Activated CD4-positive, alpha-beta T cell treated with anti-CD3 and anti-CD28 coated beads for 36 hours (primary cell): ENCODE measurements at places on chromosomes 13 and 19.

DNA sequence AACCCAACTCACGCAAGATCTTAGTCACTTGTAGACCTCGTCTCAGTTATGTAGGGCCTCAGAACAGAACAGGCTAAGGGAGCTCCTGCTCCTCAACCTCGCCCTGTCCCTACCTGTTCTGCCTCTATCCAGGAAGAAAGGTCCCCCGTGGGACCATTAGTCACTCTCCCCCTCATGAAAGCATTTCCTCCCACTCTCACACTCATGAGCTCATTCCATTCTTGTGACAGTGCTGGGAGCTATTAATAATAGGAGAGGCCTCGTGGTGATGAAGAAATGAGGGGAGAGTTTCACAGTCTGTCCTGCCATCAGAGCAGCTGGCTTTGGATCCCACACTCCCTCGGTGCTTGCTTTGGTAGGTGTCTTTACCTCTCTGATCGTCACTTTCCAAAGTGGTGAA lies 10.2 kb downstream of the PPP2R1A start:
- no peak for DNase-seq

- no peak for DNase-seq
Measured at GRCh38 chr13:114272977-114273376, 8.4 kb upstream of the UPF3A start.

DNA sequence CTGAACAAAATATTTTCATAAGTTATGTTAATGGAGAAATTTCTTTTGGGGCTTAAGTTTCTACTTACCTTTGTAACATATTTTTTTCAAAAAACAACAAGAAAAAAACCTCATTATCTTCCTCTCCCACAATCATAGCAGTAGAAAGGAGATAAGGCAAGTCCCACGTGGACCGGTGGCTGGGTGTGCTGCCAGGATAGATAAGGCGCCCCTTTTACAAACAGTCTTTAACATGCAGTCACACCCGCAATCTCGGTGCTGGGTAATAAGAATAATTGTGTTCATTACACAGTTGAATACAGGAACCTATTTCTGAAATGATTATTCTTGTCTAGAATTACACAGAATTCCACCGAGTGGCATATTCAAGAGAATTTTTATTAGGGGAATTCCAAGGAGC lies 1202.3 kb downstream of the UQCRFS1 start:
- no peak for DNase-seq

DNA sequence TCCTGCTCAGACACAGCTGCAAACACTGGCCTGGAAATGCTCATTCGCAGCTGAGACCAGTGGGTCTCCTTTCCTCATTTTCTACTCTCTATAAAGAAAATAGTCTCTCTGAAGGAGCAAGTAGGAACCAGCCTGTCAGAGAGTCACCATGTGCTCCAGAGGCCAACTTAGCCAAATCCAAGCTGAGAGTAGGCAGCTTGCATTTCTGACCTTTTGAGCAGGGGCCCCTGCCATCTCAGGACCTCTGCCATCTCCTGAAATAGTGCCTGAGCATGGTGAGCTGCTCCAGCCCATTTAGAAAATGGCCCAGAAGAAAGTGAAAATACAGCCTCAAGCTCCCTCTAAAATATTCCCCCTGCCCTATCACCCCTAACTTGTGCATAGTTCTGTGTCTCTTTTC lies 95.6 kb downstream of the STOML3 start:
- no peak for DNase-seq

GRCh38 chr13:24625331-24625731 lies 54.9 kb upstream of the ATP12A start:
- no peak for DNase-seq

- no peak for DNase-seq
Measured at GRCh38 chr13:34076319-34076718, 258.4 kb downstream of the RFC3 start.

GRCh38 chr13:39599842-39600241 lies 3.2 kb downstream of the LHFPL6 start:
- no peak for DNase-seq

- DNase-seq, result peak; percentile 54
Measured at GRCh38 chr19:2123682-2124387, 27.1 kb downstream of the IZUMO4 start.

DNA sequence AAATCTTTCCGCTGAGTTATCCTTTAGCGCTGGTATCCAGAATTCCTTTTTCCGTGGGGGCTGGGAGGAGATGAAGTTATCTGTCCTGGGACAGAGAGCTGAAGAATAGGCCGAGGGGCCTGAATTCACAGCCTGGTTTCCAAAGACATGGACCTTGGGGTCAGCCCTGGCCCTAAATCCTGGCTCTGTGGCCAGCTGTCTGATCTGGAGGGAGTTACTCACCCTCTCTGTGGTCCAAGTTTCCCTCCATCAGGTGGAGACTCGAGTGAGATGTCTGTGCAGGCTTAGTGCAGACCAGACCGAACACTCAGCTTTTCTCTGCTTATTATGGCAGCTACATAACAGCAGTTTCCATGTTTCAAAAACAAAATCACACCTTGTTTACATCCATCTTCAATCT lies 59.6 kb downstream of the CDADC1 start:
- no peak for DNase-seq

- no peak for DNase-seq
Measured at GRCh38 chr19:15123900-15124299, 16.7 kb downstream of the SYDE1 start.

- peak; percentile 56 for DNase-seq
Measured at GRCh38 chr19:29771708-29772414, 39.9 kb upstream of the CCNE1 start.

DNA sequence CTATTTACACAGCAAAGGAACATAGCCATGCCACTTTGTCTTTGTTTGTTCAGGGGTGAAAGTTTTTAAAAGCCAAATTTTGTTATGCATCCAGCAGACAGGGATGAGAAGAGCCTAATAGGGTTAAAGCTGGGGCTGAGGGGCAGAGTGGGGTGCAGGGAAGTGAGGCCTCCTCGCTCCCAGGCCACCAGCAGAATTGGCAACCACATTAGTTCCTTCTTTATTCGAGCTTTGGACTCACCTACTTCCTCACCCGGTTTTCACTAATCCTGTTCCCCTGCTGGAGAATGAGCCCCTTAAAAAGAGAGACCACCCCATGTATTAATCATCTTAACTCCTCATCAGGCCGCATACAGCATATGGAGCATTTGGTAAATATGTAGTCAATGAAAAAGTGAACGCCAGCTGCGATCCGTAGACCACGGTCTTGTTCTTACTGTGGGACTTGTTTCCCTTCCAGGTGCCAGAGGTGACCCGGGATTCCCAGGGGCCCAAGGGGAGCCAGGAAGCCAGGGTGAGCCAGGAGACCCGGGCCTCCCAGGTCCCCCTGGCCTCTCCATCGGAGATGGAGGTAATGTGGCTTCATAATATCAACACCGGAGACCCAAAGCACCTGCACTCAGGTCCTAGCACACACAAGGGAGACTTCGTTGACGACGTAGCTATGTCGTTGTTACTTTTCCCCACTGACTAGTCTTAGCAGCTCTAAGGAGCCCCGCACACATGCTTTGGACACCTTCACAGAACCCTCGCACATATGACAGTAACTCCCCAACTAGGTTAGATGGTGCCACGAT lies 112.1 kb downstream of the RAB20 start:
- DNase-seq, result no peak

DNA sequence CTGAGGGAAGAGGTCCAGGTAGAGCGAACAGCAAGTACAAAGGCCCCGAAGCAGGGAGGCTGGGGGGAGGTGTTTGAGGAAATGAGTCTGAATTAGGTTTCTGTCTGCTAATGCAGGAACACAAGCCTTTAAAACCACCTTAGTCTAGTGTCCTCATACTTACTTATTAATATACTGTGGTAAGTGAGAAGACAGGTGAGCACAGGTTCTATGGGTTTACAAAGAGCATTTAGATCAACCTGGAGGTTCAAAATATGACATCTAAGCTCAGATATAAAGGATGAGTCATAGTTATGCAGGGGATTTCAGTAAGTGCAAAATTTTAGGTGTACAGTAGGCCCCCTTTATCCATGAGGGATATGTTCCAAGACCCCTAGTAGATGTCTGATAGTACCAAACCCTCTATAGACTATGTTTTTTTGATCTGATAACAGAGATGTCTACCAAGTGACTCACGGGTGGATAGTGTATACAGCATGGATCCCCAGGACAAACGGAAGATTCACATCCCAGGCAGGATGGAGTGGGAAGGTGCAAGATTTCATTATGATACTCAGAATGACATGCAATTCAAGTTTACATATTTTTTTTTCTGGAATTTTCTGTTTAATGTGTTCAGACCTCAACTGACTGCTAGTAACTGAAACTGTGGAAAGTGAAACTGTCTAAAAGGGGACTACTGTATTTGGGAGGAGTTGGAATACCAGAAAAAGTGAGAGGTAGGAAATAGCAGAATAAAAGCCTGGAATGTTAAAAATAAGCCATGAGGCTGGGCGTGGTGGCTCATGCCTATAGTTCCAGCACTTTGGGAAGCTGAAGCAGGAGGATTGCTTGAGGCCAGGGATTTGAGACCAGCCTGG lies 18.2 kb upstream of the MED4 start:
- DNase-seq, result no peak

- DNase-seq, result no peak
Measured at GRCh38 chr19:35011737-35012682, 11.9 kb downstream of the GRAMD1A start.

GRCh38 chr19:48970923-48971395 lies 5.8 kb downstream of the FTL start:
- DNase-seq, result peak; percentile 91

DNA sequence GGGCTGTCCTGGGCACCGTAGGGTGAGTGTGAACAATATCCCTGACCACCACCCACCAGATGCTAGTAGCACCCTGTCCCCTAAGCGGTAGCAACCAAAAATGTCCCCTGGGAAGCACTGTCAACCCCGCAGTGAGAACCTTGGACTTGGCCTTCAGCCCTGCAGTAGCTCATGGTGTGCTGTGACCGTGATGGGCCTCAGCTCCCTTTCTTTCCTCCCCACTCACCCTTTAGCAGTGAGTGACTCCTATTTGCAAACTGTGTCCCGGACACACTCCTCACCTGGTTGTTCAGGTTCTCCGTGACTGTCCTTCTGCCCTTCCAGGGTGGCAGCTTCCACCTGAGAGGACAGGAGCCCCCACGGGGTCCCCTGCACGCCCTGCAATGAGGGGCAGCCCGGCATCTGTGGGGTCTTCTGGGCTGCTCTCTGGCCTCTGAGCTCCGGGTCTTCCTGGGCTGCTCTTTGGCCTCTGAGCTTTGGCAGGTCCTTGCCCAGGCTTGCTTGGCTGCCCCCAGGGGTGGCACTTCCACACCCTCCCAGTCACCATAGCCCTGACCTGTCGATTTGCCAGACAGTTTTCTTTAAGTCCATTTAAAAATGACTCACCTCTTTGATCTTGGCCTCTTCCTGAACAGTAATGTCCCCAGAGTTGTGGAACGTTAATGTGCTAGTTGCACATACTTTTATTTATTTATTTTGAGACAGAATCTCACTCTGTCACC lies 3.8 kb downstream of the KDM4B start:
- DNase-seq, result no peak

- no peak for DNase-seq
Measured at GRCh38 chr13:50592412-50593155, 250.9 kb downstream of the DLEU7 start.

GRCh38 chr13:28340272-28340793 lies 154.6 kb downstream of the FLT1 start:
- no peak for DNase-seq

GRCh38 chr19:51564791-51565190 lies 6.3 kb upstream of the ZNF175 start:
- no peak for DNase-seq

GRCh38 chr19:54572696-54573311 lies 786 bp upstream of the LILRA2 start:
- DNase-seq, result no peak

DNA sequence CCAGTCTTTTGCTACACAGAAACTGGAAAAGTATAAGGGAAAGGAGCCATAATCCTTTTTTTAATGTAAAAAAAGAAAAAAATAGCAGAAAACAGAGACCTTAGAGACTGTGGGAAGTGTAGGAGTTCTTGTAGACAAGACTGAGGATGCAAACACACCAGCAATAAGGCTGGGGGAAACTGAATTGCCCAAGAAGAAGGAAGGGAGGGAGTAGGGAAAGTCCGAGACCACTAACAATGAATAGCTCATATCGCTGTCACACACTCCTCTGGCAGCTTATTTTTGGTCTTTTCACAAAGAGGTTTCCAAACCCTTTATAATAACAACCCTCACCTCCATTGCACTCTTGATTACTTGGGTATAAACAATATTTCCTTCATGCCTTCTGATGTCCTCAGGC lies 952.0 kb downstream of the SLITRK5 start:
- DNase-seq, result no peak

DNA sequence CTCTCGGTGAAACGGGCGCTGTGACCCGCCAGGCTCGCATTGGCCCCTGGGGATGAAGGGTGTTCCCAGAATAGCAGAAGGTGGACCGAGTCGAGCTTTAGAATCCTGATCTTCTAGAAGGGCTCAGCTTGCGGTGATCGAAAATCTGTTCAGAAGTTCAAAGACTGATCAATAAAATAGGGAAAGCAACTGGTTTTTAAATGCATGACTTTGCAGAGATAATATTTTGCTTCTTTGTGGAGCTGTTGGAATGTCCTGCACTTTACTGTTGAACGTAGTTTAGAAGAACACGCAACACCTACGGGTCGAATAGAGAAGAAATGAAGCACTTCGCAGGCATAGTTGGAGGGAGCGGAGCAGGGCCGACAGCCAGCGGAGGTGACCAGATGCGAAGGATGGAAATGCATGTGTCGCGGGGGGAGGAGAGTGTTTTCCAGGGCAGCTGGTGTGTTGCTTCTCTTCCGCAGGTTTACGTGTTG lies 766 bp downstream of the CEBPG start:
- DNase-seq, result peak; percentile 38
